ENCODE measurements at places on chromosomes 7 and 10.

GRCh38 chr7:132298790-132299189 is 277.5 kb downstream of the PLXNA4 start:
- DNase-seq = no peak

- DNase-seq = peak; percentile 73
These were observed 108.1 kb upstream of the AGR3 start for GRCh38 chr7:16989811-16990413.

- no peak for DNase-seq
These were observed 212.5 kb downstream of the DGKB start for GRCh38 chr7:14690075-14690474.

GRCh38 chr7:91306266-91306665 is 42.0 kb downstream of the FZD1 start:
- DNase-seq = no peak

- DNase-seq = no peak
These were observed 15.5 kb downstream of the CYP3A4 start for GRCh38 chr7:99768471-99768870.

GRCh38 chr10:77560471-77560870 is 77.1 kb downstream of the KCNMA1 start:
- no peak for DNase-seq

DNA sequence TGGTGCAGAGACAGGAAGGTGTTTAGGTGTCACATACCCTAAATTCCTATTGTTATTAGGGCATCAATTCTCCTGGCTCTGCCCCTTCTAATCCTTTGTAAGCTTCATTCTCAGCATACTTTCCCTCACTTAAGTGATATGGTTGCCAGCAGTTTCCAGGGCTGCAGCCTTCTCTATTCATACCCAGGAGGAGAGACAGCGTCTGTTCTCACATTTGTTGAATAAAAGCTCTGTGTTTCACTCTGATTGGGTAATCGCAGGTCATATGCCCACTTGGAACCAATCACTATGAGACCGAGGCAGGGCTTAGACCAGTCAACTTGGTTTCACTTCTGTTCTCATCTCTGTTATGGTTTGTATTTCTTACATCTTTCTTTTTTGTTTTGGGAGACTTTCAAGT is 109.6 kb upstream of the MTPN start:
- DNase-seq = peak; percentile 68

DNA sequence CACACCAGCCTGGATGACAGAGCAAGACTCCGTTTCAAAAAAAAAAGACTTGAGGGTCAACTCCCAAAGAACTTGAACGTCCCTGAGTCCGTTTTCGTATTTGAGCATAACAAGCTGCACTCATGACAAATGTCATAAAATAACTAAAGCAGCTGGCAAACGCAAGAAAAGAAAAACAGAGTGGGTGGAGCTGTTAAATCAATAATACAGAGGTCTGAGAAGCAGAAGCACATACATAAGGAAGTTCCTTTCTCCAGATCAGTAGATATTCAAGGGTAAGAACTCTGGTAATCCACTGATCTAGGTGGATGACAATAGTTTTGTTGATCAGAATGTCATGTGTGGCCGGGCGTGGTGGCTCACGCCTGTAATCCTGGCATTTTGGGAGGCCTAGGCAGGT is 150.1 kb downstream of the FAM107B start:
- DNase-seq = no peak

- peak; percentile 97 for DNase-seq
These were observed 9.1 kb downstream of the CREB3L2 start for GRCh38 chr7:137992550-137993394.

GRCh38 chr10:104033966-104034365 is 51.7 kb downstream of the COL17A1 start:
- DNase-seq = no peak

- no peak for DNase-seq
These were observed 7.9 kb downstream of the ENTPD7 start for GRCh38 chr10:99667108-99667751.

- no peak for DNase-seq
These were observed 48.4 kb downstream of the ZCCHC24 start for GRCh38 chr10:79397051-79397450.
